ENCODE measurements at places on chromosomes 3 and 15. TPM values are rescaled to one million over a fixed set of nuclear protein-coding genes. Genes with fewer than 3 reads are reported as not detected.

Gene ACKR2
- total RNA-seq: not detected

Gene SLC49A4
- total RNA-seq: 20.9 TPM

DNA sequence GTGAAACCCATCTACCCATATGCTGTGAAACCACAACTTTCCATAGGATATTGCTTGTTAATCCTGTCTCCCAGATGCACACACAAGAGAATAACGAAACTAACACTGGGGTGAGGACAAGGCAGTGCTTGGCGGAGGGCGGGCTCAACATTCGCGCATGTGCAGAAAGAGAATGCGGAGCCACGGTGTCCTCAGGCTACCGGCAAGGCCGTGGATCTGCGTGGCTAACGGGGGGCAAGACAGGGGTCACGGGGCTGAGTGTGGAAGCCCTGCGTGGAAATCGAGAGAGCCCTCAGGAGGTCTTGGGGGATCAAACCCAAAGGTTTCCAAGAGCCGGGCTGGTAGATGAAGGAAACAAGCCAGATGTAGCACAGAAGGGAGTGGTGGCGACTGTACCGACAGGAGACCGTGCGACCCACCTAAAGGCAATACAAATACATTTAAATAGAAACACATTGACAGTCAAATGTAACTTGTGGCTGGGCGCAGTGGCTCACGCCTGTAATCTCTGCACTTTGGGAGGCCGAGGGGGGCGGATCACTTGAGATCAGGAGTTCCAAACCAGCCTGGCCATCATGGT, 48.5 kb upstream of the TRA2B start:
- DNase-seq: no peak

DNA sequence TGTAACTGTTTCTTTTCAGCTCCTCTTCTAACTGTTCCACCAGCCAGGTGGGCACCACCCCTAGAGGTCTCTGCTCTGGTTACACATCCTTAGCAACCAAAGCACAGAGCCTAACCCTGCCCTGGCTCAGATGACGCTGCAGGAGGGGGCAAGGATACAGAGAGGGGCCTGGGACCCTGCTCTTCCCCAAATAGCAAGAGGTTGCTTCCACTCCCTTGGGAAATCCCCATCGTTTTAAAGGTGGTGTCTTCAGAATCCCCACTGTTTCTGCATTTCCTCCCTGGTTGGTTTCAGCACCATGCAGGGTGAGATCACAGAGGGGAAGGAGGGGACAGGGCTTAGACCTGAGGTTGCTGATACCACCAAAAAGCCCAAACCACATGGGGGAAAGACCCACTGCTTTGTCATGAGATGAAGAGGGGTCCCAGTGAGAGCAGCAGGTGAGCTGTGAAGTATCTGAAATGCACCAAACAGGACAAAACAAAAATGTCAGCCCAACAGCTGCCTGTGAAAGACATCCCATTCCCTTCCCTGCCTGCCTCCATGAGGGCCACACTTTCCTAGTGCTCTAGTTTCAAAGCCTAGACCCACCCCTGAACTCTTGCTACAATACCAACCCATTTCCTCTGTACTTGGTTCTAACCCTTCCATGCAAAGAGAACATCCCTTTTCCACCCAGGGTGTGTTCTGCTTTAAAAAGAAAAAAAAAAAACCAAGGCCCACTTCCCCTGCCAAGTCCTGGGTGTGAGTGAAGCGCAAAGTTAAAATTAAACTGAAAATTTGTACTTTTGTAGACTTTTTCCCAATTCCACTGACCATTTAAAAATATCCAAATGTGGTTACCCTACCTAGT, 29.0 kb downstream of the ANP32A start:
- no peak for DNase-seq

GRCh38 chr3:161142486-161142885, 37.3 kb upstream of the B3GALNT1 start:
- no peak for DNase-seq
